ENCODE measurements at places on chromosomes 7 and 10. TPM values are rescaled to one million over a fixed set of nuclear protein-coding genes. Genes with fewer than 3 reads are reported as not detected.

CCDC172 gene
- not detected for total RNA-seq

DNA sequence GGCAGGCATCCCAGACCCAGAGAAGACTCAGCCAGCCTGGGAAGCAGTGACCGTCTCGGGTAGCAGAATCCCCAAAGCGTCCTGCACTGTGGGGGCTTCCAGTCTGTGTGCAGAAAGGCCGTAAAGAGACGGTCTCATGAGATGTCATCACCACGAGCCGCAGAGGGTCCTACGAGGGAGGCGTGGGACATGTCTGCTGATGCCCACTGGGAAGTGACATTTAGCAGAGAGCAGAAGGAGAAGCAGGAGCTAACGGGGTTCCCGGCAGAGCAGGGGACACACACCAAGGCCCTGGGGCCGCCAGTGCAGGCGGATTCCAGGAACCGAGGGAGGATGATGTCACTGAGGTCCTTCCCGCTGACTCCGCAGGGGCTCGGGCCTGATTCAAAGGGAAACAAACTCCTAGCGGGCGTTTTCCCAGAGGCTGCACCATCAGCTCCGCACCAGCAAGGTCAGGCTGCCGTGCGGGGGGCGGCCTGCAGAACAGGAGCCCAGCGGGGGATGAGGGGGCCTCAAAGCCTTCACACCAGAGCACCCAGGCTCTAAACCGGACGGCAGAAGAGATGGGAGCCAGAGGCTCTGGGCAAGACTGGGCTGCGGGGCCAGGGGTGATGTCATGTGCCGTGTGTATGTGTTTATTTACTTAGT lies 85.4 kb upstream of the PDGFA start:
- no peak for DNase-seq

COPG2 gene
- 9.1 TPM for total RNA-seq

GRCh38 chr10:78846760-78847159 lies 222.0 kb upstream of the ZMIZ1 start:
- no peak for DNase-seq

GRCh38 chr10:72334825-72335393 lies 19.8 kb downstream of the DNAJB12 start:
- no peak for DNase-seq

DNA sequence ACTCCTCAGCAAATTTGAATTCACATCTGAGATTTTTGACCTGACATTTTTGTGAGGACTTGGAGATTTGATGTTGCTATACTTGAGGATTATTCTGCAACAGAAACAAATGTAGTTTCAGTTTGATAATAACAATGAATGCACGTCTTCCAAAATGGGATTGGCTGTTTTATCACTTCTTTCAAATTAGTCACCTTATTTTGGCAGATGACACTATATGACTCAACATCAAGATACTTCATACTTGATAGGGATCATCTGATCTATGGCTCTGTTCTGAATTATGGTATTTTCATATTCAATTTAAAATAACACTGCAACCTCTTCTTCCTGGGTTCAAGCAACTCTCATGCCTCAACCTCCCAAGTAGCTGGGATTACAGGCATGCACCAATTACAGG lies 24.2 kb downstream of the ARL5B start:
- DNase-seq = peak; percentile 63

DNA sequence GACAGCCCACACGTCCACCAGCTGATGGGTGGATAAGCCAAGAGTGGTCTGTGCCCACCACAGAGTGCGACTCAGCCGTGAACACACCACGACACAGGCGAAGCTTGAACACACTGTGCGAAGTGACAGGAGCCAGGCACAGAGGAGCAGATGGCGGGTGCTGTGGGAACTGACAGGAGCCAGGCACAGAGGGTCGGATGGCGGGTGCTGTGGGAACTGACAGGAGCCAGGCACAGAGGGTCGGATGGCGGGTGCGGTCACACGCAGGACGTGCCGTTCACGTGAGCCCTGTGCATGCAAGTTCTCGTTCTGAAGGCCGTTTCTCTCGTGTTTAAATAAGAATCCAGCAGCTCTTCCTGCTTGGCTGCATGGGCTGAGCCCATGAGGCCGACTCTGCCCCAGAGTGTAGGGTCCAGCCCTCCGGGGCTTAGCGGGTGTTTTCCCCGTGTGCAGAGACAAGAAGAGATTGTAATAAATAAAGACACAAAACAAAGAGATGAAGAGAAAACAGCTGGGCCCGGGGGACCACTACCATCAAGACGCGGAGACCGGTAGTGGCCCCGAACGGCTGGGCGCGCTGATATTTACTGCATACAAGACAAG lies 5.9 kb upstream of the ADAP1 start:
- no peak for DNase-seq

SCIN gene
- 1.6 TPM for total RNA-seq

KCNH2 gene
- 1.6 TPM for total RNA-seq

DYNC1I1 gene
- 6.5 TPM for total RNA-seq

DNA sequence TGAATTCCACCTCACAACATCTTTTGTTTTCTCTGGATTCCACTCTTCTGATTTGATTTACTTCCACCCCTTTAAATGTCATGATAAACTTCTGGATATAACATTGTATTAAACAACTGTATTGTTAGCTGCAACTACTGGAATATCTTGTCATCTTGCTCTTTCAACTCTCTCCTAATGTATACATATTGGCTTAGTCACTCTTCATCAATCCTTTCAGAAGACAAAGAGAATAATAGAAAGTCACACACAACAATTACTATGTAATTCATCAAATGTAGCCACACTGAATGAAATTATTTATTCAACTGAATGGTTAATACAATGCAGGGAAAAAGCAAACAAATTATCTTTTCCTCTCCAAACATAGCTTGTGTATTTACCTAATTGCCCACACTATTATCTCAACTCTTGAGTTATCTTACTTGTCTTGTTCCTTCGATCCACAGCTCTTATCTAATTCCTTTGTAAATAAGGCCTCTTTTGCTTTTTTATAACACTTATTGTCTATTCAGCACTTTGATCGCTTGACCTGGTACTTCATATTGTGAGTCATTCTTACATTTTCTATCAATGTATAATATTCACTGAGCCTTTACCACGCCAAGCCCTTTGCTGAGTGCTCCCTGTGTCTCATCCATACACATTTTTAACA lies 16.7 kb downstream of the SEMA3A start:
- peak; percentile 30 for DNase-seq

DNA sequence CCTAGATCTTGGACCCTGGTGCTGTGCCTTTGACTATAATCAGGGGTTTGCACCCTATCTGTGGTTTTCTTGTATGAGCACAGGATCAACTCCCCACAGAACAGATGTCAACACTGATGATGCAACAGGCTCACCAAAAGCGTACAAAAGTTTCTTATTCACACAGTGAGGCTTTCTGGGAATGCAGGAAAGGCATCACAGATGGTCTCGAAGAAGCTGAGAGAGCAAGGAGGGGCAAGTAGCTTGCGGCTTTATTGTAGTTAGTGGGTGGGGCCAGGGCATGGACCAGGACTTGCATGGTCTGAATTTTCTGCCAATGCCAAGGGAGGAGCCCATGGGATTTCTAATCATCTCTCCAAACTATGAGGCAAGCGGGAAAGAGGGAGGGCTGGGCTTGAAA lies 46.2 kb downstream of the SEC61G start:
- no peak for DNase-seq

DNA sequence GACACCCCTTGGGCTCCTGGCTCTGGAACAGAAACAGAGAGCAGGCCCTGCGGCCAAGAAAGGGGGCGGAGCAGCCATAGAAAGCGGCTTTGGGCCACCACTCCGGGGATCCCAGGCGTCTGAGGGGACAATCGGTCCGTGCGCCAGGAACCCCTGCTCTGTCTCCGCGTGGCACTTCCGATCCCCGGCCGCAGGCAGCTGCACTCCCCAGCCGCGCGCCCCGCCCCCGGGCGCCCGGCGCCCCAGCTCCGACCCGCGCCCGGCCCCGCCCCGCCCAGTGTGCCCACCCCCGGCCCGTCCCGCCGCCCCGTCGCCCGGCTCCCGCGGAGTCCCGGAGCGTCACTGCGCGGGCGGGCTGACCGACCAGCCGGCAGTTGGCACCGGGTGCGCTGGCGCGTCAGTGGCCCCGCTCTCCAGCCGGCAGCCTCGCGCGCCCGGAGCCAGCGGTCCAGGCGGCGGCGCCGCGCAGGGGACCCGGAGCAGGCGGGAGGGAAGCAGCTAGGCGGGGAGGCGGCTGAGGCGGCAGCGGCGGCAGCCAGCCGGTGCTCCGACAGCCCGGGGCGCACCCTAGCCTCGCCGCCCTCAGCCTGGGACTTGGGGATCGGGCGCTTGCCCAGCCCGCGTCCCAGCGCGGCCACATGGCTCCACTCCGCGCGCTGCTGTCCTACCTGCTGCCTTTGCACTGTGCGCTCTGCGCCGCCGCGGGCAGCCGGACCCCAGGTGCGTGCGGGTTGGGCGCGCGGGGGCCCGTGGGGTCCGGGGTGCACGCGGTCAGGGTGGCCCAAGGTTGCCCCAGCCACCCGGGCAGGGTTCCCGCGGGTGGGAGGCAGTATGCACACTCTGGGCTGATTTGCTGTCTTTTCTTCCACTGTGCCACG lies at the start of gene ADAMTS14:
Gene ADAMTS14, plus strand, starts transcription at position 342 of the 878 bp plus-strand sequence. Its CDS starts 297 bp downstream, at position 639.
- DNase-seq = peak; percentile 61

DNA sequence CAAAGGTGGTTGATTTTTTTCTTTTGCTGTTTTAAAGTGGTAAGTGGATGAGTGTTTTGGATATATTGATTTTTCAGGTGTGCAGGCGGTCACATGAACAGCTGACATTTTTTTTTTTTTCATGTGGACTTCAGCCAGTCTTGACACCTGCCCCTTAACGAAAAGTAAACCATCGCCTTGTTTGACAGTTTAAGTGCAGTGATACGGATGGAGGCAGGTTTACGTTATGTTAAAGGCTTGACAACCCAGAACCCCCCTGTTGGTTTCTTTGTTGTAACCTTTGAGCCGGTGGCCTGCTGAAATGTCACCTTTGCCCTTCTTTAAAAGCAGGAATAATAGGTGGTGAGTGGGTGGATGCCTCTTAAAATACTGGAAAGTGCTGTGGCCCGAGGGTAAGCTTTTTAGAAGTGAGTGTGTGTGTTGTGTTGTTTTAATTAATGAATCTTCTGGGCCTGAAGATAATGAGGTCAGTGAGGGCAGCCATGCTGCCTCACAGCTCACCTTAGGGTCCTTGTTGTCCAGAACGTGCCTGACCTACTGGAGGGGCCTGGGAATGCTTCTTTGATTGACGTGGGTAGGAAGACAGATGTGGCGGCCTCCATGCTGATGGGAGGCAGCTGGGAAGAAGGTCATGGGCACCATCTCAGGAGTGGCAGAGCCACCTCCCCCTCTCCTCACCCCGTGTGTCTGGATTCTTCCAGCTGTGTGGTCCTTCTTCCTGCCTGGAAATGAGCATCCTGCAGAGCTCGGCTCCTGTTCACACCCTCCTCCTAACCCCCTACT lies 69.8 kb downstream of the TCF7L2 start:
- DNase-seq = no peak

DNA sequence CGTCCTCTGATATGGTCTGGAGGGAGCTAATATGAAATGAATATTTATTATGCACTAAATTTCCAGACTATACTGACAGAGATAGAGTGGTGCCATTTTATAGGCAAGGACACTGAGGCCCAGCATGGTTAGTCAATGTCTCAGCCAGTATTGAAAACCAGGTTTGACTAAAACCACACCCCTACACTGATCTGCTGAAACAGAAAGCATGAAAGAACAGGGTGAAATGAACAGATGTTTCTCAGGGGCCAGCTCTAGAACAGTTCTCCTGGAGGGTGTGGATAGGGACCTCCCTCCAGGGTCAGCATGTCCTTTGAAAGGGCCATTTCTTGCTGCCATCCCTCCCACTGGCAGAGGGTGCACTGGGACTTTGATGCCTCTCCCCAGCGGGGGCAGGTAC lies 700.5 kb downstream of the GRID1 start:
- DNase-seq = no peak

PLAC9 gene
- total RNA-seq = 2.0 TPM

DNA sequence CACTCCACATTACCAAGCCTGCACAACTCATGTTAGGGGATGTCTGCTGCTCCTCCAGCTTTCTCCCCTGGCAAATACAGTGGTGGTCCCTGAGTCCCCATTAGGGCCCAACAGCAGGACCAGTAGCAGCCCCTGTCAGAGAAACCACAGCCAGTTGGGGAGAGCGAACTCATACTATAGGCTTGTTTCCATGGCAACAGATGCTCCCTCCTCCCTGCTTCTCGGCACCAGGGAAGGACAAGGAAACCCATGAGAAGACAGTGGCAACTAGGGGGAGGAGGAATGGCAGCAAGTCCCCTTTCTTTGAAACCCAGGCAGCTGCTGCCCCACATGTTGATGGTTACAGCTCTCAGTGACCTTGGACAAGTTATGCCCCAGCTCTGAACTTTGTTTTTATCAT lies 326.4 kb downstream of the KCNMA1 start:
- DNase-seq = no peak

APBB1IP gene
- total RNA-seq = not detected

ZPBP gene
- not detected for total RNA-seq

PRSS1 gene
- not detected for total RNA-seq

CYP2E1 gene
- total RNA-seq = 3.3 TPM

ABLIM1 gene
- total RNA-seq = 13.8 TPM

TMEM140 gene
- total RNA-seq = not detected

GRCh38 chr7:142352543-142352942 lies 94.7 kb upstream of the PRSS58 start:
- DNase-seq = no peak

DNA sequence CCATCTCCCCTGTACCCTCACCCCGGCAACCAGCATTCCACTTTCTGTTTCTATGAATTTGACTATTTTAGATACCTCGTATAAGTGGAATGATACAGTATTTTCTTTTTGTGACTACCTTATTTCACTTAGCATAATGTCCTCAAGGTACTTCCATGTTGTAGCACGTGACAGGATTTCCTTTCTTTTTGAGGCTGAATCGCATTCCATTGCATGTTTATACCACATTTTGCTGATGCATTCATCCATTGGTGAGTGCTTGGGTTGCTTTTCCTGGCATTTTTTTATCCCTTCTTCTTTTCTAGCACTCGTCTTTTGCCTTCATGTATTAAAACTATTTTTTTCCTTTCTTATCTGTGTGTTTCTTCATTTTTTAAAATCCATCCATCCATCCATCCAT lies 22.3 kb upstream of the EXOC6 start:
- no peak for DNase-seq

BUB3 gene
- 291 TPM for total RNA-seq

CHN2 gene
- 7.7 TPM for total RNA-seq

DNA sequence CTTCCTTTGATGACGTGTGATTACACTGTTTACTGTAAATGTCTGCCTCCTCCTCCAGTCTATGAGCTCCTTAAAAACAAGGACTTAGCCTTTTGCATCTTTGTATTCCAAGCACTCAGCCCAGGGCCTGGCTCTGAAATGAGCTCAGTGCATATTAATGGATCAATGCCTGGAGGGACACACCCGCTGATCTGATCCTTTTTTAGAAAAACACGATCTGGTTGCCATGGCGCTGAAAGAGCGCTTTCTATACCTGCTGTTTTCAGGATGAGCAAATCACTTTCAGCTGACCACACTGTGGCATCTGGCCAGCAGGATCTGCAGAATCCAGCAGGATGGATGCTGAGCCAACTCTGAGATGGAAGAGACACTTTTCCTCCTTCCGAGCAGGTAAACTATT lies 37.8 kb upstream of the GARS1 start:
- peak; percentile 49 for DNase-seq

GRCh38 chr10:132447446-132448247 lies 50.6 kb downstream of the PWWP2B start:
- DNase-seq = peak; percentile 75

Measured in PC-3 (cell line).